Stimulated activated CD4-positive, alpha-beta T cell treated with anti-CD3 and anti-CD28 coated beads, Interleukin-1b, Interleukin-23, amount 100 ng/mL, for 1 hour (primary cell): ENCODE measurements at places on chromosomes 2 and 18.

- DNase-seq = no peak
Observed at GRCh38 chr2:36516136-36516870, 81.7 kb downstream of the FEZ2 start.

- peak; percentile 46 for DNase-seq
Observed at GRCh38 chr2:13006829-13007717, 290.3 kb downstream of the TRIB2 start.

GRCh38 chr2:241208058-241208457, 19.6 kb downstream of the ANO7 start:
- no peak for DNase-seq

GRCh38 chr18:10194592-10194991, 259.8 kb upstream of the APCDD1 start:
- no peak for DNase-seq

- DNase-seq = no peak
Observed at GRCh38 chr2:71605781-71606241, 152.4 kb downstream of the DYSF start.

DNA sequence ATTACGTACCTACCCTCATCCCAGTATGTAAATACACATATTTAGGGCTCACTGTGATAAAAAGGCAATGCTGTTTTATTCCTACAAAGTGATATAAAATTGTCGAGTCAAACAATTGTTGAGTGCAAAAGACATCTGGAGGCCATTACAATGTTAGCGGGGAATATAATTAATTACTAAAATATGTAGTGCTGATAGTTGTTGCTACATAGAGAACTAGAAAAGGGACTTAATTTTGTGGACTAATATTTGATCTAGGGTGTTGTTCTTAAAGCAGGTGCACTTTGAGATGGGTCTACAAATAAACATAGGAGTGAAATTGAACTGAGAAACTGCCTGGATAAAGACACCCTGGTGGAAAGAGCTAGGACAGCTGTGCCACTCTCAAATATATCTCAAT, 300.1 kb downstream of the NOL4 start:
- no peak for DNase-seq

DNA sequence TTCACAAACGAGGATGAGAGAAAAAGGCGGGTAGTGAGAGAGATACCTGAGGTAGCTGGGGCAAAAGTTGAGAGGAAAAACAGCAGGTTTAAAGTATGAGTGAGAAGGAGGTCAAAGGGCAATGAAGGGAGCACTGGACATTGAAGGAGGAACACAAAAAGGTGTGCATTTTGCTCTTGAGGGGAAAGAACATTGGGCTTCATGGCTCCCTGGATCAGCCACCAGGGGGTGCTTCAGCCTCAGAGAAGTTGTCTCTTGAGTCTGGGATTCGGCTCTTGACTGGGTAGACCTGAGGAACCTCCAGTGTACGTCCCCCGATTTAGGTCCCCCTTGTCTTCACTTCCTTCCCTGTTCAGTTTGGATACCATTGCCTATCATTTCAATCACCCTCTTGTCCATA, 128.5 kb downstream of the RAPGEF4 start:
- no peak for DNase-seq

DNA sequence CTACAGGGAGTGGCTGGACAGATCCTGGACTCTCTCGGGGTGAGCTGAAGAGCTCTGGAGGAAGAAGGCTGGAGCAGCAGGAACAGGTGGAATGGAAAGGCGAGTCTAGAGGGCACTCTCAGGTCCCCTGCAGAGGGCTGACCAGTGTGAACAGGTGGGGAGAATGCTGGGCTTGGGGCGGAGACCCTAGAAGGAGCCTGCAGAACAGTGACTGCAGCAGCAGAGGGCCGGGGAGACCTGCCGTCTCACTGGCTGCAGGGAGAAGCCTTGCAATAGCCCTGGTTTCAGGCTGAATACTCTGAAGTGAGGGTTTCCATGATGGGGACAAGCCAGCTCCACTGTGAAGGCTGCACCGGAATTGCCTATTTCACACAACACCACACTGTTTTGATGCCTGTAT, 626.7 kb upstream of the SALL3 start:
- DNase-seq = no peak

DNA sequence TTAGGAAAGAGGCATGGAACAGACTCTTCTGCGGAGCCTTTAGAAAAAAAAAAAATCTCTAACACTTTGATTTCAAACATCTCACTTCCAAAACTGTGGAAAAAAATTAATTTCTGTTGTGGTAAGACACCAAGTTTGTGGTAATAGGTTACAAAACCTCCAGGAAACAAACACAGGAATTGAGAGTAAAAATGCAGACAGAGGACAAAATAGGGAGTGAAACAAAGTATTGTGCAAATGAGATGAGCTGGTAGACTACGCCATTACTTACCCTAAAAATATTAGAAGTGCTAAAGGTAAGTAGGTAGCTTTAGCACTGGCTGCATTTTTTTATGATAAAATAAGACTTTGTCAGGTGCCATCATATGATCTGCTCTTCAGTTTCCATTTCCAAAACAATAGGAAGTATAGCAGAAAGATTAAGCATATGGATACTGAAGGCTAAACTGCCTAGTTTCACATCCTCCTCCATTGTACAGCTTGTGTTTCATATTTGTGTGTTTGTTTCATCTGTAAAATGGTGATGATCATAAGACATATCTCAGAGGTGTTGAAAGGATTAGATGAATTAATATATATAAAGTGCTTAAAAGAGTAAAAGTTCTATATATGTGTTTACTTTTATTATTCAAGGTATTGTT, 309.2 kb downstream of the NR4A2 start:
- DNase-seq = no peak

GRCh38 chr2:129710670-129711495, 268.6 kb upstream of the RAB6C start:
- no peak for DNase-seq

DNA sequence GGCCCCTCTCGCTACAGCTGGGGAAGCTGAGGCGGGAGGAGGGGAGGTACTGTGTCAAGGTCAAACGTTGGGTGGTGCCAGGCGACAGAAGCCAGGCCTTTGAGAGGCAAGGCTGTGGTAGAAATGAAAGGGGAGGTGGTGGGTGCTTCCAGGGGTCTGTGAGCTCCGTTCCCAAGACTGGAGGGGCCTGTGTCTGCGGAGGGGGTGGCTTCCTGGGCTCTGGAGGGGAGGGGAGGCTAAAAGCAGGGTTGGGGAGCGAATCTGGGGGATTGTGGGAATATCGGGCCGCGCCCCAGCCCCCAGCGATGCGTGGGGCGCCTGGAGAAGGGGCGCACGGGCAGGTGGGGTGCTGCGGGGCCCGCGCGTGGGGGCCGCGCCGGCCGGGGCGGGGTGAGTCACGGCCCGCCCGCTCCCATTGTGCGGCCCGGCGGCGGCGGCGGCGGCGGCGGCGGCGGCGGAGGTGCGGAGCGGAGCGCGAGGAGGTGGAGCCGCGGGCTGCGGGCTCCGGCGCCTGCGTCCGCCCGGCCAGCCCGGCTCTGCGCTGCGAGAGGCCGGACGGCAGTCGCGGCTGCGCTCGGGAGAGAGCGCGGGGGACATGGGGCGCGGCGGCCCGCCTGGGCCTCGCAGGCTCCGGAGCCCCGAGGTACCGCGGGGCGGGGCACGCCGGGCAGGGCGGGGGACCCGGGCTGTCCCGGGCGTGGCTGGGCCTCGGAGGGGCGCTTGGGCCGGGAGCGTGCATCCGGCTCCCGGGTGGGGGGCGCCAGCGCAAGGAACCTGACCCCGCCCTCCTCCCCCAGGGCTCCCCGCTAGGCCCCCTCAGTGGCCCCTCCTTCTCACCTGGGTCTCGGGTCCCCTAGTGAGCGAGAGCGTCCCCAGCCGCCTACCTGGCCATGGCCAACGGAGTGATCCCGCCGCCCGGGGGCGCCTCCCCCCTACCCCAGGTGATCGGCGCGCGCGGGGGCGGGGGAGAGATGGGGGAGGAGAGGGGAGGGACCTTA, at the start of gene SLC4A3:
Gene SLC4A3 (plus strand): TSS at position 528 of the 998 bp plus-strand sequence. CDS start 363 bp downstream, at position 891.
- no peak for DNase-seq

DNA sequence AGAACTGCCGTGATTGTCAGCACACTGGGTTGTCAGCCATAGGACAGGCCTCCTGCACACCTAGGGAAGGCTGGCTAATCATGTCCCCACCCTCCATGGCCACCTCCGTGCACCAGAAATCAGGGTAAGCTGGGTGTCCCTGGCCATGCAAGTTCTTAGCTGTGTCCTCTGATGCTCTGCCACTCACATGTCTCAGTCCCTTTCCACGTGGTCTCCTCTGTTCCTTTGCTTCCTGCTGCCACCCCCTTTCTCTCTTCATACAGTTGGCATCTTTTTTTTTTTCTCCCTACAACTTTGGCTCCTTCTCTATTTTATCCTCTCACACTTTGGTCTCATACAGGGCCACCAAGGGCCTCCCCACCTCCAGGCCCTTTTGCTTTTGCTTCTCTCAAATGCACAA, 153.7 kb downstream of the TPGS2 start:
- DNase-seq = no peak

GRCh38 chr2:160406591-160407392, 86.8 kb downstream of the RBMS1 start:
- peak; percentile 33 for DNase-seq

DNA sequence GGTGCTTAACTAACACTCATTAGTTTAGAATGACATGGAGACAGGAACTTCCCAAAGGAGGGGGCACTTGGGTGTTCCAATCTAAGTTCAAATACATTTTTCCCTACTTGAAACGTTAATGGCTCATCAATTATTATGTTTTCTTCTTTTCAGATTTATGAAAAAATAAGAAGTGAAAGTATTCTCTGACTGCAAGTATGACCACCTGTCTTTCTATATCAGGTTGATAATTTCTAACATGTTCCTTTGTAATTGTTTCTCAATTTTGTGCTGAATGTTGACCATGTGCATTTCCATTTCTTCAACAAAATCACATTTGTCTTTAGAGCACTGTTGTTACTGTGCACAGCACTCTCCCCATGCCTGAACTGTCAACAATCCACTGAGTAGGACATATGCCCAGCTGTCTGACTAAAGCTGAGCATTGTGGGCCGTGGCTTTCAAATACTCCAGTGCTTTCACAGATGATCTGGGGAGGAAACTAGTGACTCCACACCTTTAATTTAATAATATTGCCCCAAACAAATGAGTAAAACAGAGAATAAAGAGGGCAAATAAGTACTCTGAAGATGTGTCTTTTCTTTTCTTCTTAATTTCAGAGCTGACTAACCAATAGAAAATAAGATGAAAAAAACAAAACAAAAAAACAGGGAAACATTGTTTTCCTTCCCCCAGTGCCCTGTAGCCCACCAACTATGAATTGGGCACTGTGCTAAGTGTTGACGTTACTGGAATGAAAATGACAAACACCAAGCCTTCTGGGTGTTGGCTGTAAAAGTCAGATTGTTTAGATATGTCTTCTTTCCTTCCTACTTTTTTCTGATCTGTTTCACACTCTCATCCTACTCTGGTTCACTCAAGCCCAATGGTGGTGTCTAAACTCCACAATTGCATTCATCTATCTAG, 16.0 kb downstream of the LANCL1 start:
- no peak for DNase-seq

DNA sequence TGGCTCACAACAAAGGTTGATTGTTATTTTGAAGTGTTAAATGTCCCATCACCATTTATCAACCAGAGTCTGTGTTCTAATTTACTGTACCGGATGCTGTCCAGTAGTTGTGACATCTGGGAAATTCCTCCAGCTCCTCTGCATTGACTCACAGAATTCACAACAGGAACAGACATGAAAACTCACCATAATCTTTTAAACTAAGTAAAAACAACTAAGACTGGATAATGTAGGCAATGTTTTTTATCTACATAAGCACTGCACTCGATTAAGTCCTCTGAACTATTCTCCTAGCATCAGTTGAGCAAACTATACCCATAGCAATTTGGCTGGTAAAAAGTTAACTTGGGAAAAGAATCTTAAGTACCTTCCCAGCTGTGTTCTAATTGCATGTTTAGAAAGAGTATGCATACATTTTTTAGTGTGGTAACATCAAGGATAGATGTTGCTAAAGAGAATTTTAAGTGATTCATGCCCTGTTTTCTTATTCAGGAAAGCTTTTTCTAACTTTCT, 42.9 kb upstream of the MYO1B start:
- no peak for DNase-seq

- no peak for DNase-seq
Observed at GRCh38 chr2:238117199-238118154, 17.3 kb downstream of the ESPNL start.
